ENCODE measurements at places on chromosomes 4 and X.

- no peak for DNase-seq
These were observed 7.5 kb downstream of the IDS start for GRCh38 chrX:149497626-149498025.

- DNase-seq = no peak
These were observed 325.3 kb upstream of the RASGEF1B start for GRCh38 chr4:81796790-81797528.

DNA sequence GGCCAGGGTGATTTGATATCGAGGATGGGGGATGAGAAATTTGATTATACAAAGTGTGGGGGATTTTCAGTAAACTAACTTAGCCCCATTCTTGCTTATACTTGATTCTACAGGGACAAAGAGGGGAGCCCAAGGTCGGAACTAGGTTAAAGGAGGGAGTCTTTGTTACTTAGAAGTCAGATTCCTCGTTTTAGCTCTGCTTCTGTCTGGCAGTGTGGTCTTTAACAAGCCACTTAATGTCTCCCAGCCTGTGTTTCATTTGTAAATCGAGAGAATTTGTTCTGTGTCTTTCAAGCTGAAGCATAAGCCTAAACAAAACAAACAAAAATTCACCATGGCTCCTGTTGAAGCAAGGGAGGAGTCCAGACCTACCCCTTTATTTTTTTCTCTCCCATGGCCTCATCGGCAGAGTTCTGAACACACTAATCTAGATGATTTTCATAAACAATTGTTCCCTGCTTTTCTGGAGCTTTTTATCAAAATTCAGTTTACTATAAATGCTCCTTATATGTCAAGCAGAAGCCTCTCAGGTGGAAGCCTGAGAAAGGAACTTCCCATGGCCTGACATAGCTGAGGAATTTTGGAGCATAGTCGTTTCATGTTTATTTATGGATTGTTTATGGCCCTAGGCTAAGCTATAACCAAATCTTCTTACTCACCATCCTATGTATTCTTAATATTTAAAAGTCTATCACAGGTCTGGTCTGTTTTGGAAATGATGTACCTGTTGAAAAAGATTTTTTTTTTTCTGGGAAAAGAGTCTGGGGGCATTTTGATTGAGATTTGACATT is 62.6 kb upstream of the SYTL5 start:
- DNase-seq = no peak

GRCh38 chr4:147110473-147111367 is 165.1 kb upstream of the TTC29 start:
- DNase-seq = no peak

- DNase-seq = no peak
These were observed 43.1 kb downstream of the SOWAHB start for GRCh38 chr4:76854858-76855257.

DNA sequence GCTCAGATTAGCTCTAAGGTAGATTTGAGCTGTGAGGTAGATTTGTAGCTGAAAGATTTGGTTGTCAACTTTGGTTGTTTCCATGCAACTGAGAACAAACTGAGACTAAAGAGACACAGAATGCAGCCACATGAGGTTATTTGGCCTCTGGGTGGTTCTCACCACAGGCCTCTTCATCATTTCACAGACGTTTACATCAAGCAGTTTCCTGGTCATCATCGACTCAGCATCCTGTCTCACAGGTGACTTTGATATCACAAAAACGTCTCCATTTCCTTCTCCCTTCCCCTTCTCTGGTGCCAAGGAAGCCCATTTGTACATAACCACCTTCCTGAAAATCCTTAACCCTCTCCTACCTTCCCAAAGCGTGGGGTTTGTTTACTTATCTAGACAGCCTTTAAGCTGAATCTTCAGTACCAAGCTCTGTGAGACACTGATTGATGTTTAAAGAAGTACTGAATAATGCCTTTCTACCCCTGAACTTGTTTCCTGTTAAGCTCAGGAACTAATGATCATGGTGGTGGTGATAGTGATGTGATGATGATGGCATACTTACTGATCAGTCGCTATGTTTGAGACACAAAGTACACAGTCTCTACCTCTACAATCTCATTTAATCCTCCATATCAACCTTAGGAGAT is 81.9 kb downstream of the FAM114A1 start:
- DNase-seq = peak; percentile 38

DNA sequence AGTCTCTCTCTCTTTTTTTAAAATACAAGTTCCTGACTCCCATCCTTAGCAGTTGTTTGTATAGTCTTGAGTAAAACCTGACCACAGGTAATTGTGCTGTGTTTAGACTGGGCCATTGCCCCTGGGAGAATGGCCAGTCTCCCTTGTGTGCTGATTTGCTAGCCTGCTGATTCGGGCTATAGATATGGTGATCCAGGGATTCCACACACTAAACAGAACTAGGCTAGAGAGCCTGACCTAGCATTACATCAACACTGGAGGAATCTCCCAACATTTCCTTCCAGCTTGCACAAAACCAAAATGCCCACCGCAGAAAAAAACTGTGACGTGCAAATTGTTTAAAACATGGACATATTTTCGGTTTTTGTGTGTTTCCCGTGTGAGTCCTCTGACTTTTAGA is 5.1 kb downstream of the UPRT start:
- DNase-seq = no peak

DNA sequence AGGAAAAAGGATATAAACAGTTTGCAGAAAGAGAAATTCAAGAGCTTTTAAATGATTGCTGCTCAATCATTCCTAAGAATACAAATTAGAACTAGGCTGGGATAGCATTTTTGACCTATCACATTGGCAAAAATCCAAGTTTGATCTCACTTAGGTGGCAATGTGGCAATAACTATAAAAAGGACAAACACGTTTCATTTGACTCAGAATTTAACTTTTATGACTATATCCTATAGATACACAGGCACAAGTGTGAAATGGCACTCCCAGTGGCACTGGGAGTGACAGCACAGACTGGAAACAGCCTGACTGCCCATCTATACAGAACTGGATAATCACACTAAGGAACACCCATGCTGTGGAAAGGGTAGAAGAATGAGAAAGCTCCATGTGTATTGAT is 11.1 kb downstream of the CENPU start:
- no peak for DNase-seq

- no peak for DNase-seq
These were observed 34.9 kb upstream of the CRMP1 start for GRCh38 chr4:5927747-5928146.

- DNase-seq = no peak
These were observed 327.4 kb downstream of the RPA4 start for GRCh38 chrX:97211070-97211469.
